Glutamatergic neuron (in vitro differentiated cells): ENCODE measurements at places on chromosomes 2 and 18.
A peak's percentile ranks its signal among the peaks of the same experiment; 100 is the strongest.

- peak; percentile 73 for DNase-seq
These were observed 157.2 kb downstream of the DDX1 start for GRCh38 chr2:15748736-15749323.

GRCh38 chr18:25287106-25287505 is 64.9 kb downstream of the ZNF521 start:
- DNase-seq, result no peak

DNA sequence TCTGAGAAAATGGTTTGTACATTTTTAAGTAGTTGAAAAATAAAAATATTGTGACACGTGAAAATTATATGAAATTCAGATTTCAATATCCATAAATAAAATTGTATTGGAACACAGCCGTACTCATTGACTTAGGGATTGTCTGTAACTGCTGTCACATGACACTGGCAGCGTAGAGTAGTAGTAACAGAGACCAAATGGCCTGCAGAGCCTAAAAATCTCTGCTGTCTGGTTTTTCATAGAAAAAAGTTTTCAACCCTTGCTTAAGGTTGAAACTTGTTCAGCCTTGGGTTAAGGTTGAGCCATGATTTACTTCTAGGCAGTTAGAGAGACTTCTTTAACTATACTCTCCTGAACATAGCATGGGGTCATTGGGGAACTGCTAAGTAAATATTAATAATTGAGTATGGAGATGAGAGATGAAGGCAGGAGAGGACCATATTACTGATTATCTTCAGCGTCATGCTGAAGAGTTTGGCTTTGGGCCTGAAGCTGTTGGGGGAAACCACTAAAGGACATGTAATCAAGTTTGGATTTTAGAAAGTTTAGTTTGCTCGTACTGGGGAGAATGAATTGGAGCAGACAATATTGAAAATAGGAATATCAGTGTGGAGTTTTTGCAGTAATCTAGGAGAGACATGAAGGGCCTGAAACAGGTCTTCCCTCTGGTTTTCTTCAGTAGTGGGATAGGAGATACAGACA is 16.2 kb downstream of the EML4 start:
- DNase-seq, result no peak

- DNase-seq, result no peak
These were observed 120.9 kb upstream of the CDC42EP3 start for GRCh38 chr2:37792366-37792765.

DNA sequence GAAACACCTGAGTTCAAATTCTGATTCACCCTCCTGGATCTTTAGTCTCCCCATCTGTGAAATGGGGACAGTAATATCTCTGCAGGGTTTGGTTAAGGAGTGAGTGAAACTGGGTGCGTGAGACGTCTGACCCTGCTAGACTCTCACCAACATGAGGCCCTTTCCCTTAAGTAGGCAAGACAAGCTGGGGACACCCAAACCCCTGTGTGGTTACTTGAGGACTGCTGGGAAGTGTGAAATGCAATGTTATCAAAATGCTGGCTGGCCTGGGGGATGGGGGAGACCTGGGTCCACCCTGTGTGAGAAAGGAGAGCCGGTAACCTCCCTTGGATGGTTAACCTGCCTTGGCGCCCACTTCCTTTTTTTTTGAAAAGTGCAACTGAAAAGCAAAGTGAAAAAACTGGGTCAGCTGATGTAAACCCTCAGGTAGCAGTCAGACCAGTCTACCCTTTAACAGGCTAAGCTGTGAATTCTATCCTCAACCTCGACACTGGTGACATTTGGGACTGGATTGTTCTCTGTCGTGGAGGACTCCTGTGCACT is 82.3 kb downstream of the INPP5D start:
- DNase-seq, result no peak
